ENCODE measurements at places on chromosomes 4 and X. TPM values are rescaled to one million over a fixed set of nuclear protein-coding genes. Genes with fewer than 3 reads are reported as not detected.

Gene NOX1
- total RNA-seq: 0.03 TPM

Gene ADH7
- total RNA-seq: not detected

Gene PASD1
- total RNA-seq: not detected

Gene HS3ST1
- 0.12 TPM for total RNA-seq

Gene POU4F2
- not detected for total RNA-seq
